ENCODE measurements at places on chromosomes 1 and 21.

GRCh38 chr1:99180343-99180808 lies 83.9 kb upstream of the PLPPR4 start:
- DNase-seq = peak; percentile 51

GRCh38 chr1:174157157-174157806 lies 2.0 kb upstream of the RABGAP1L start:
- DNase-seq = no peak

DNA sequence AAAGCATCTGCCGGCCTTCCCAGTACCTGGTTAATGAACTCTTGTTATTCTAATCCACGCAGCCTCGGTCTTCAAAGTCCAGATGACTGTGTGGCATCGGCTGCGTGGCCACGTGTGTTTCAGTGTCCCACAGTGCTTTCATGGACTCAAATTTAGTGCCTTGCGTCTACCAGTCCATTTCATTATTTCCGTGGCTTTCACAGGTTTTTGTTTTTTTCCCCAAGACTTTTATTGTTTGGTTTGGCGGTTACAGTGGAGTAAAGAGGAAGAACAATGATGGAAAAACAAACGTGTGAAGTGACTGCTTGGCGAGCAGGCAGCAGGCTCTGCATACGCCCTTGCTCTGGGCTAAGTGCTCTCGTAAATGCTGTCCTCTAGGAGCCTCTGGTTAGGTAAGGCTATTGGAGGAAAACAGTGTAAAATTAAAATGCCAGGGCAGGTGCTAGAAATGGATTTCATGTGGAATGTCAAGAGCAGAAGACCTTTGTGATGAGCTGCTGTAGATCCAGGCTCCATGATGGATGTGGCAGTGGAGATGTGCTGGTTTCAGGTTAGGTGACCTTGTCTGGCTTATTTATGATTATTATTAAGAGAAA lies 536.3 kb downstream of the KIF26B start:
- no peak for DNase-seq

DNA sequence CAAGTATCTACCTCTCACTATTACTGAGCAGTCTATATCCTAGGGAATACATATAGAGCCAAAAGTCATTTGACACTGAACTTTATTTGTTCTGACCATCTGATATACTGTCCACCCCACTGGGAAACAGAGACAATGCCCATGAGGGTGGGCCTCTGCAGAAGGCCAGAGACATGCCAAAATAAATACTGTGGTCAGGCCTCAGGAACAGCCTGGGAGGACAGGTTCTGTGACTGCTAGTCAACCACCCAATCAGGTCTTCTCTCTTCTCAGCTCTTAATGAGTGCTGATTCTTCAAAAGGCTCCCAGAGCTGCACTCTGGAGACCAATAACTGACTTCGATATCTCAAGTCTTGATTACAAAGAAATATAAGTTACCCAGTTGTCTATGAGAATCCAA lies 5.5 kb upstream of the ANKRD35 start:
- DNase-seq = no peak

DNA sequence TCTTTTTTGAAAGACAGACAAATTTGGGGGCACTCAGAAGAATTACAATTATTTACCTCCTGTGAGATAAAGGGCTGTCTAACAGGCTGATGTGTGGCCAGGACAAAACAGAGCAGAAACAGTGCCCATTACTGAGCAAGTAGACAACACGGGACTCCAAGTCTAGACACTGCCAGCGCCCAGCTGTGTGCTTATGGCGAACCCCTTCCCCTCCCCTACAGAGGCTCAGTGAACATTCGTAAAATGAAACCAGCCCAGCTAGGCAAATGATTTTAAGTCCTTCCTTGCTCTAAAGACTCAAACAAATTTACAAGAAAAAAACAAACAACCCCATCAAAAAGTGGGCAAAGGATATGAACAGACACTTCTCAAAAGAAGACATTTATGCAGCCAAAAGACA lies 91.1 kb downstream of the RUNX1 start:
- no peak for DNase-seq

GRCh38 chr1:111739925-111740765 lies 950 bp upstream of the INKA2 start:
- DNase-seq = no peak

GRCh38 chr1:174702011-174702410 lies 254.2 kb downstream of the GPR52 start:
- no peak for DNase-seq

GRCh38 chr1:87588495-87588894 lies 259.8 kb downstream of the LMO4 start:
- DNase-seq = peak; percentile 36

GRCh38 chr1:24752305-24752704 lies 7.1 kb downstream of the CLIC4 start:
- DNase-seq = no peak

DNA sequence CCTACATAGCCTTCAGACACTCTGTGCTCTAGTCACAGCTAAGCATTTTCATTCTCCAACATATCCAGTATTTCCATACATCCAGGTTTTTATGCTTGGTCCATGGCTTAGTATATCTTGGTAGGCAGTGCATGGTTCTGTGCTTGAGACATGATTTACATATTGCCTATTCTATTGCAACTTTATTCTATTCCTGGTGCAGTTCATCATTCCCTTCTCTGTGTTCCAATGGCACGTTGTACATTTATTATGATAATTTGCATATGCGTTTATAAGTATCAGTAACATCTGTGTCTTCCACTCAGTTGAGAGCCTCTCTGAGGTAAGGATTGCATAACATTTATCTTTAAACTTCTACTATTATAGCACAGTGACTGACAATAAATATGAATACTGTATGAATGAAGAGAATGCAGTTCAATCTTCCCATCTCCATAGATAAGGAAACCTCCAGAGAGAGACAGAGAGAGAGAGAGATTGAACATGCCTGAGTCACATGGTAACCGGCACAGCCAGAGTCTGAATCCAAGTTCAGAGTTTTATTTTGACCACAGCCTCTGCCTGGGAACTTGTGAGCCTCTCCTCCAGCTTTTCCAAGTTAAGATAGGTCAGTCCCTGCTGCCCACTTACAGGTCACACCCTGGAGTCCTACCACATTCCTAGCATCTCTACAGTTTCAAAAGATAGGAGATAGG lies 41.5 kb downstream of the PLPPR5 start:
- DNase-seq = no peak

DNA sequence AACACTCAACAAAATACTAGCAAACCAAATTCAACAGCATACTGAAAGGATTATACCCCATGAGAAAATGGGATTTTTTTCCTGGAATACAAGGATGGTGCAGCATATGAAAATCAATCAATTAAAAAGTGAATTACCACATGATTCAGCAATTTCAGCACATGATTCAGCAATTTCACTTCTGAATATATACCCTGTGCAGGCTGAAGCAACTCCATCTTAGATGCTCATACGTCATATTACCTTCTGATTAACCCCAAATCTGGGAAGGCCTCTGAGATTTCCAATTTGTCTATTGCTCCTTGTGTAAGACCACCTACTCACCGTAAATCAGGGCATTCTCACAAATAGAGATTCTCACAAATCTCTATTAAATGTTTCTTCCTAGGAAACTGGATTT lies 43.8 kb upstream of the ERO1B start:
- no peak for DNase-seq

- DNase-seq = no peak
These were observed 1.0 kb downstream of the RNF220 start for GRCh38 chr1:44405798-44406736.

DNA sequence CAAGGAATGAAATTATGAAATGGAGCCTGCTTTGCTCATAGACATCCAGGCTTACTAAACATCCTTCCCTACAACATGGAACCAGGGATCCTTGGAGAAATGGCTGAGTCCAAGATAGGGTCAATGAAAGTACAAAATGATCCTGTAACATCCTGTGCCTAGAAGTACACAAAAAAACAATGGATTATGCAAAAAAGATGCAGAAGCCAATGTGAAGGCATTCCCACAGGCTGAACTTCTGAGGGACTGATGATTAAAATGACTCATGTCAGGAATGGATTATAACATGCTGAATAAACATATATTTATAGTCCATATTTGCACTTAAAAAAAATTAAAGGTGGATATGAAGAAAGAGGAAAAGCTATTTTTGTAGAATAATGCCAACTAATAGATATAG lies 10.4 kb upstream of the HOOK1 start:
- DNase-seq = no peak

GRCh38 chr1:204396015-204396583 lies 15.5 kb downstream of the PPP1R15B start:
- no peak for DNase-seq

GRCh38 chr1:75310067-75310466 lies 175.9 kb downstream of the LHX8 start:
- no peak for DNase-seq
